ENCODE measurements at places on chromosomes 1 and 21.

GRCh38 chr21:42247716-42248115, 28.8 kb downstream of the ABCG1 start:
- no peak for DNase-seq

DNA sequence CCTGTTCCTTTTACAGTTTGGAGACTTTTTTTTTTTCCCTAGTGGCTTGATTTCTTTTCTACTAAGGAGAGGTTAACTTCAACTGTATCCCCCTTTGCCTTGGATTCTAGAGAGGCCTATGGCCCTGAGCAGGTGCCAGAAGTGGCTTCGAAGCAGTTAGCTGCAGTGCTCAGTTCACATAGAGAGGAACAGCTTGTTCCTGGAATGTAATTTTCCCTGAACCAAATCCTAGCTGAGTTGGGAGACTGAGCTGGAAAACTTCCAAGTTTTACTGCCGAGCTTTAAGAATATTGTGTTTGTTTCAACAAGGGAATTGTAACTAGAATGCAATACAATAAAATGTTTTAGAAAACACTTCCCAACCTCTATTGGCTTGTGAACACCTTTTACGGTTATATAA, 17.5 kb downstream of the RD3 start:
- no peak for DNase-seq

- DNase-seq, result no peak
These were observed 45.5 kb upstream of the AIM2 start for GRCh38 chr1:159122005-159122621.

DNA sequence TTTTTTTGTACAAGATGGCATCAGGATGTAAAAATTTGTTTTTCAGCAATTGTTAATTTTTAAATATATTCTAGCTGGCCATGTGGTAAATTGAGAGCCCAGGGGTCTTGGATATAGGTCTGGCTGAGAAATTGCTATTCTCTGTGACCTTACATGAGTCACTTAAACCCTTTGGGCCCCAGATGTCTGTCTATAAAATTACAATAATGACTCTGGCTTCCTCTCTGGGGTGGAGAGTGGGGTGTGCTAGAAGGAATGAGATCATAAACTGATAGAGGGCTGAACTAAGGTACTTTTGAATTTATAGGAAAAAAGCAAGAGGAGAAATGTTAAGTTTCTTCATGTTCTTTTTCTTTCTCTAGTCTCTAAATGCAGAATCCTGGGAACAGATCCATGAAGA, 12.4 kb upstream of the TCHH start:
- no peak for DNase-seq

DNA sequence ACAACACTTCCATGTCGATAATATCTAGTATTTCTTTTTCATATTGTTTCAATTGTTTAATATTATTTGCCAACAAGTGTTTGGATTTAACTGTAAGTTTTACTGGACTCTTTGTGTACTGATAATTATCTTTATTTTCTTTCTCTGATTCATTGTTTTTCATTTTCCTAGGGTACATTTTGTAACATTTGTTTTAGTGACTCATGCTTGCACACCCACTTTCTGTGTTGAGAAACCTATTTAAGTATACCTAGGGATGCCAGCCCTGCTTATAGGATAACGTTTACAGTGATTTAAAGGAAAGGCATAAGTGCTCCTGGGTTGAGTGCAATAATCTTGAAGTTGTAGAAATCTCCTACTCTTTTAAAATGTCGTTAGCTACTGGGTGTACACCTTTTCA, 1386.0 kb upstream of the ADGRL4 start:
- DNase-seq, result no peak

DNA sequence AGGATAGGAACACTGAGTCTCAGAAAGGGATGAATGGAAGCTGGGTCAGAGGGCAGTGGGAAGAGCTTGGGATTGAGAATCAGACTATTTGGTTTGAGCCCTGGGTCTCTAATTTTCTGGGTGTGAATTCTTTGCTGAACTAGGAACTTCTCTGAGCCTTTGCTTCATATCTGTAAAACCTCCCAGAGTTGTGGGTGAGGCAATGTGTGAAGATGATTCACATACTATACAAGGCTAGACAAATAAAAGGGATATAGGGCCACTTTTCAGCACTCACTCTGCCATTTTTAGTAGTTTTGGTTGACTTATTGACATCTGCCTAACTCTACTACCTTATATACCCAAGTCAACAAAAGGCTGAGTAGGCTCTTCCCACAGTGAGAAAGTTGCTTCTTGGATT, 77.7 kb upstream of the JUN start:
- DNase-seq, result no peak

DNA sequence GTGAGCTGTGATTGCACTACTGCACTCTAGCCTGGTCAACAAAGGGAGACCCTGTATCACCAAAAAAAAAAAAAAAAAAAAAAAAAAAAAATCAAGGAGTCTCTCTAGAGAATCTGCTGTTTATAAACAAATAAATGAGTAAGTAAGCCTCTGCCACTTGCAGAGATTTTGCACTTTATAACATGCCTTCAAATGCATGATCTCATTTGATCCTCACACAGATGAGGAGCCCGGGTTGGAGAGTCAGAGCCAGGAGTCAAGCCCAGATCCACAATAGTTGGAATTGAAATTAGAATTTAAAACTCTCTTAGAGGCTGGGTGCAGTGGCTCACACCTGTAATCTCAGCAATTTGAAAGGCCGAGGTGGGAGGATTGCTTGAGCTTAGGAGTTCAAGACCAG, 4.0 kb downstream of the PRELP start:
- no peak for DNase-seq

- no peak for DNase-seq
These were observed 375.3 kb downstream of the USH2A start for GRCh38 chr1:216047811-216048572.

DNA sequence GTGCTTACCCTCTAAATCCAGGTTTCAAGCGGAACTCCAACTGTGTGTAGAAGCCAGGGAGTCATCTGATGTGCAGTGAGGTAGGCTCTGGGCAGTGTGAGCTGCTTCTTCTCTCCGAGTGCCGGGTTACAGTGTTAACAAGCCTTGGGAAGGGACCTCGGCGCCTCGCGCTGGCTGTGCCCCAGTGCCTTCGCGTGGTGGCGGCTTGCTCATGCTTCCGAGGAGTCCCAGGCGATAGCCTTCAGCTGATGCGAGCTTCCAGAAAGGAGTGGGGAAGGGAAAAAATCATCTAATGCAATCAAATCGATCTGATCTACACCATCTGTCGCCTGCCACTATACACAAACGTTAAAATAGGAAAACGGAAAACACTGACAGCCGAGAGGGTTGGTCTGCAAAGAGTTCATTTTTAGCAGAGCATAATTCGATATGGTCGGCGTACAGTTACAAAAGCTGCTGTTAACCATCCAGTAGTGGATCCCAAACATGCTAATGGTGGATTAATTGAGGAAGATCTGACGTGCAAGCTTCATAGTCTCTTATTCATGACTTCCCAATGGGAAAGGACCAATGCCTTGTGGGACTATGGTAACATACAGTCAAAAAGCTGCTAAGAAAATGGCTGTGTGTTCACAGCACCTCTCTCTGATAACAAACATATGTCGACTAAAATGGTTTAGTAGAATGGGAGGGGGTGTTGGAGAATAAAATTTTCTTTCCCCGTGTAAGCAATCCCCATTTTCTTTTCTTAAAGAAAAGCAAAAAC, 128.7 kb upstream of the DPYD start:
- no peak for DNase-seq

GRCh38 chr1:154512760-154513159, 10.5 kb upstream of the SHE start:
- no peak for DNase-seq

DNA sequence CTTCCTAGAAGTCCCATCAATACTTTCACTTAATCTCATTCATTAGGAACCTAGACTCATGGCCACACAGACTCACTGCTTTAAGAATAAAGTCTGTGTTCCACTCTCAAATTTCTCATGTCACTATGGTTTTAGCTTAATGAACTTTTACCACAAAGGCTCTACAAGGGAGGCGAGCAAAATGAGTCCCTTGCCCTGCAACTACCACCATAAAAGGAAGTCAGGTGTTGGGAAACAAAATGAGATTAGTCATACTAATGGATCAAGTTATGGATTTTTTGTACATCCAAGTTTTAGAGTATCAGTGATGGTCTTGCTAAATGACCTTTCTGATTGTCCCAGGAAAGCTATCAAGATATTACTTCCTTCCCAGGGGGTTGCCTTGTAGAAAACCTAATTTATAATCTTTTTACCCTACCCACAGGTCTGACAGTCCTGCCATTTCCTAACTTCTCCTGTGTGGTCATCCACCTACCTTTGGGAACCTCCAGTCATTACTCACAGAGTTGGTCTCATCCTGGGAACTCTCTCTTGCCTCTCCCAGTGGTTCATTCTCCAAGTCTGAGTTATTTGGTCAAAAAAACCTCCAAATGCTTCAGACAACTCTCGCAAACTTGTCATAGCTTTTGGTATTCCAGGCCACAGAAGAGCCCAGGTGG, 51.8 kb upstream of the SLC16A1 start:
- no peak for DNase-seq

DNA sequence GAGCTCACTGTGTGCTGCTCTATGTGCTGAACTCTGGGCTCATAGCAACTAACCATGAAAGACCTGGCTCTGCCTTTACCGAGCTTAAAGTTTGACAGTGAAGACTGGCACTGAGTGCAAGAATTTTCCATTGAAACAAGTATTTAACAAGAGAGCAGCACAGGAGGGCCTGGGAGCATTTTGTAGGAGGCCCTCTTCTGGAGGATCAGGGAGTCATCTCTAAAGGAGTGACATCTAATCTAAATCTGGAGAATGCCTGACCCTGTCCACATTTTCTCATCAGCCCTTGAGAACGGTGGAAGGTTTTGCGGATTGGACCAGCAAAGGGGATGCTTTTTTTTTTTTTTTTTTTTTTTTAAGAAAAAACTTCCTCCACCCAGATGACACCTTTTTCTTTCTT, 150.8 kb downstream of the ROR1 start:
- no peak for DNase-seq

- no peak for DNase-seq
These were observed 44.5 kb downstream of the MARK1 start for GRCh38 chr1:220572416-220572815.

DNA sequence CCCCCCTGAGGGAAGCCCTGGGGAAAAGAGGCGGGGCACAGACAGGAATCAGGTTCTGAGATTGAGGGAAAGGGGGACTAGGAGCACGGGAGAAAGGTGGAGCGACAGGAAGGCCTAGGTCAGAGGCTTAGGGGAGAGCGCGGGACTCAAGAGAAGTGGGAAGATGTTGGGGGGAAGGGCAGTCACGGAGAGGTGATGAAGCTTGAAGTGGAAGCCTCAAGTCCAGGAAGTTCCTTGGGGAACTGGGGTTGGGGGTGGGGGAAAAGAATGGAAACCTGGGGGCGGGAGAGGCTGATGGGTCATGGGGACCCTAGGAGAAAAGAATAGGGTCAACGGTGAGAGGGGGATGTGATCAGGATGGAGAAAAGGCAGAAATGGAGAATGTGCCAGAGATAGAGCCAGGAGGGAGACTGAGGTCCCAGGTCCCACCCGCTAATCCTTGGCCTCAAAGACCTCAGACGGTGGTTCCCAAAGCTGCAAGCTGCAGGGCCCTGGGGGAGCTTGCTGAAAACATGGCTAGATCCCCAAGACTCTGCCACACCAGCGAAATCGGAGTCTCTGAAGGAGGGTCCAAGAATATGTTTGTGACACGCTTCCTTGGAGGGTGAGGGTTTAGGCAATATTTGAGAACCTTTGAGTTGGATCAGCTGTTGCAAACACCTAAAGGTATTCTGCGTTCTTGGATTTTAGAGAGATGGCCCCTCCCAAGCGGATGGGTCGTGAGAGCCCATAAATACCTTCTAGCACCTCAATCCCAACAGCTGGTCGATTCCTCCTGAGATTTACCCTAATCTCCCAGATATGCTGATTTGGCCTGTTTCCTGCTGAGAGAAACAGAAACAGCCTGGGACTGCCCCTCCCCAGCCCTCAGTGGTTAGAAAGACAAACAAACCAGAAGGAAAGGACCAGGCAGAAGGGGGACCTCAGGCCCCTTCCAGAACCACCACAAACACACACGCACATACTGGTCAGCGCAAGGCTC, 3.6 kb downstream of the C1orf232 start:
- no peak for DNase-seq

DNA sequence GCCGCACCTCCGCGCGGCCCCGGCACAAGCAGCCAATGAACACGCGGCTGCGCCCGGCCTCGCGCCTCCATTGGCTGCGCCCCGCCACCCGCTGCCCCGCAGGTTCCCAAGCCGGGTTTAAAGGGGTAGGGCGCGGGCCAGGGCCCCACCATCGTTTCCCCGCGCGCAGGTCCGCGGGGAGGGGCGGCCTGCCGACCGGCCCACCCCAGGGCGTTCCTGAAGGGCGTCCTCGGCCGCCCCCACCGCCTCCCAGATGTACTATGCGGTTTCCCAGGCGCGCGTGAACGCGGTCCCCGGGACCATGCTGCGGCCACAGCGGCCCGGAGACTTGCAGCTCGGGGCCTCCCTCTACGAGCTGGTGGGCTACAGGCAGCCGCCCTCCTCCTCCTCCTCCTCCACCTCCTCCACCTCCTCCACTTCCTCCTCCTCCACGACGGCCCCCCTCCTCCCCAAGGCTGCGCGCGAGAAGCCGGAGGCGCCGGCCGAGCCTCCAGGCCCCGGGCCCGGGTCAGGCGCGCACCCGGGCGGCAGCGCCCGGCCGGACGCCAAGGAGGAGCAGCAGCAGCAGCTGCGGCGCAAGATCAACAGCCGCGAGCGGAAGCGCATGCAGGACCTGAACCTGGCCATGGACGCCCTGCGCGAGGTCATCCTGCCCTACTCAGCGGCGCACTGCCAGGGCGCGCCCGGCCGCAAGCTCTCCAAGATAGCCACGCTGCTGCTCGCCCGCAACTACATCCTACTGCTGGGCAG, at the start of gene OLIG1:
Gene OLIG1 (plus strand): TSS at position 148 of the 750 bp plus-strand sequence. CDS start 106 bp downstream, at position 254.
- DNase-seq, result no peak

DNA sequence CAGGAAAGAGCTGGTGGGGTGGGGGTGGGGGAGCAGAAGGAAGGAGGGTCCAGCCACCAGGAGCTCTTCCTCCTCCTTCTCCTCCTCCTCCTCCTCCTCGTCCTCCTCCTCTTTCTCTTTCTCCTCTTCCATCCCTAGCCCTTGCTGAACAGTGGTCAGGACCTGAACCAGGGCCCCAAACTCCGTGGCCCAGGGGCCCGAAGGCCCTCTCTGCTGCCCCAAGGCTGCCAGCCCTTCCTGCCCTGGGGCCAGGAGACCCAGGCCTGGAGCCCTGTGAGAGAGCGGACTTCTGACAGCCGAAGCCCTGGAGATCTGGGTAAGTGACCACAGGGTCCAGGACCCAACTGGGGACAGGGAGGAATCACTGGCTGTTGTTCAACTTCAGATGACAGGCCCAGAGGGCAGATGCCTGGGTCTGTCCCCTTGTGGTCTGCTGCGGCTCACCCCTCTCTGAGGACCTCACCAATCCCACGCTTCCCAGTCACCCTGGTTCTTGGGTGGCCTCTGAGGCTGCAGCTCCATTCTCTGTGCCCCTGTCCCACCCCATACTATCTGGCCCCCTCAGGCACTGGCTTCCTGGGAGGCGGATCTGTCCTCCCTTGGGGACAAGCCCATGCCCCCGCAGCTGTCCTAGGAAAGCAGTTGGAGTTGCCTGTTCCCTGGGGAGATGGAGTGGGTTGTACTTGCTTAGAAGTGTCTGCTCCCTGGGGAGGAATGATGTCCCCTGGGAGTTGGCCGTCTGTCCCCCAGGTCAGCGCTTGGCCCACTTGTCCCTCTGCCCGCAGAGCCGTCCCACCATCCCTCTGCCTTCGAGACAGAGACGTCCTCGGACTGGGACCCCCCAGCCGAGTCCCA, 51.8 kb downstream of the VWA5B1 start:
- no peak for DNase-seq

GRCh38 chr1:222618880-222619596, 1.1 kb downstream of the MIA3 start:
- DNase-seq, result no peak

All from activated T-helper 1 cell treated with anti-CD3 and anti-CD28 coated beads, Interleukin-2, amount 50 U/mL, for 16 hours (primary cell).